GM13977 (cell line): ENCODE measurements at places on chromosomes 12 and 14.

- DNase-seq: no peak
These were observed 26.2 kb downstream of the WNK1 start for GRCh38 chr12:778615-779014.

GRCh38 chr12:26062006-26062405 is 62.8 kb downstream of the BHLHE41 start:
- DNase-seq: no peak

GRCh38 chr14:49732896-49733295 is 35.1 kb upstream of the KLHDC2 start:
- no peak for DNase-seq

DNA sequence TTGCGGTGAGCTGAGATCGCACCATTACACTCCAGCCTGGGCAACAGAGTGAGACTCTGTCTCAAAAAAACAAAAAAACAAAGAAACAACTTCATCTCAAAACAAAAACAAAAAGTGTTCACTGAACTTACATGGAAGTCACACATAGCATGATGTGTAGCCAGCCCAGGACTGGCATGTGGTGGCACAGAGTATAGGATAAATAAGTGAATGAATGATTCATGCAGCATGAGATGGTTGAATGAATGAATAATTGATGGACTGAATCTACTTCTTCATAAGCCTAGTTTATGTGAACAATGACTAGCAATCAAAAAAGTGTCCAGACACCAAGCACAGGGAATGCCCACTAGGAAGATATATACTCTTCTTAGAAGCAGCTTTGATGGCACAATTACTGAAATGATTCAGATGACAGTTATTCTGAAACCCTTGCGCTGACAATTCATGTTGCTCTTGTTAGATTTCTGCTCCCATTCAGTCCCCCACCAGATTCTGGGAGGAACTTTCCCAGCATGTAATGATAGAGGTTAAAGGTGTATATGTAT is 31.6 kb upstream of the SERPINA6 start:
- DNase-seq: no peak

GRCh38 chr14:75232597-75232996 is 46.0 kb upstream of the FOS start:
- DNase-seq: no peak

DNA sequence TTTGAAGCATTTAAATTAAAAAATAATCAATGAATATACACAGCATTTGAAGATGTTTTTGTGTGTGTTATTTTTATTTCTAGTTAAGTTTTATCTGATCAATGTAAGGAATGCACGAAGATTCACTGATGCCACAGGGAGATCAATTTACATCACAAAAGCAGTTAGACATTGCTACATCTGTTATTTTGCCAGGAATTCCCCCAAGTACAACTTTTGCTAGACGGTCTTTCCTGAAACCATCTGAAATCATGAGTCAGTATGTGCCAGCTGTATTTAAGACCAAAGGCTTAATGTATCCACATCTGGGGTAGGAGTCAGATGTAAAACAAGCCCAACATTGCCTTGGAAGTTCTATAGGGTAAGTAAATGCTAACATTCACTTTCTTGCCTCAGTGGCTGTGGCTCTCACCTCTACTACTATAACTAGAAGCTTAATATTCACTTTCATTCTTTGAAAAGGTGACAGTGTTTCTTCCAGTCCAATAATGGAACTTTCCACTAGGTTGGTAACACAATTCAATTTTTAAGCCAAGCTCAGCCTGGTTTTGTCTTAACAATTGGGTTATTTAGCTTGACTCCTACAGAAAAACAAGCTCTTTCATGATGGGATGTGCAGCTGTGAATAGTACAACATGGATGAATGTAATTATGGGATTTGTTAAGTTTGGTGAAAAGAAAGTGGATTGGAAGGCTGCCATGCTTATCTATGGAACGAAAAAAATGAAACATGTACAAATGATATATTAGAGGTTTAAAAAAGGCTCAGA is 385.4 kb upstream of the TMEM132C start:
- DNase-seq: no peak

- DNase-seq: peak; percentile 93
These were observed 4.4 kb upstream of the DNAJC22 start for GRCh38 chr12:49342066-49342913.

DNA sequence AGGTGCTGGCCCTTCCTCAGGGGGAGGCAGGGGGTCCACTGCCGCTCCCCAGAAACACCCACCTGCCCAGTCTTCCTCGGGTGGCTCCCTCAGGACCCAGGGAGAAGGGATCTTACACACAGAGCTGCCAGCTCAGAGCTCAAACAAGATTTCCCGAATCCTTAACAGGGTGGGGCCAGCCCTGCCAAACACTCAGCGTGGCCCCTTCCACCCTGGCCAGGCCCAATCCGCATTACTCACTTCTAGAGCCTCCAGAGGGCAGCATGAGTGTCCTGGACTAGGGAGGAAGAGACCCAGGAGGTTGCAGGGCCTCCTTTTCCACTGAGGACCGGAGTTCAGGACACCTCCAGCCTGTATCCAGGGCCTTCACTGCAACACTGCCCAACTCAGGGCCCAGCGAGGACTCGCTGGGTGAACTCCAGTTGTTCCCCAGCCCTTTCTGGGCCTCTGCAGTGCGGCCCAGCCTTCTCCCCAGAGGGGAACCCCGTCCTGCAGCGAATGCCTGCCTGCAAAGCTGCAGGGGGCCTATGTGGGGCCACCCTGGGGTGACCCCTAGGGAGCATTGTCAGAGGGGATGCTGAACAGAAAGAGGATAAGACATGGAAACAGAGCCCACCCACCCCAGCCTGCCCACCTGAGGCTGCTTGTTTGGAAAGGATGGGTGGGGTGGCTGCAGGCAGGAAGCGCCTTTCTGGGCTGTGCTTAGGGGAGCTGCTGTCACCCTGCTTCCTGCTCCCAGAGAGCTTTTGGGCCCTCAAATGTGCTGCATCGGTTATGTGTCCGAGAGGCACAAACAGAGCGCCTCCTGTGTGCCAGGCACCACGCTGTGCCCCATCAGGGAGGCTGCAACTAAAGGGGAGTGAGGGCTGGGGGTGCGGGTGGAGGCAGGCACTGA is 43.8 kb downstream of the CCNK start:
- DNase-seq: no peak

- no peak for DNase-seq
These were observed 2.5 kb downstream of the SLC38A1 start for GRCh38 chr12:46266382-46266791.
